ENCODE measurements at places on chromosomes 12 and 14.
A peak's percentile ranks its signal among the peaks of the same experiment; 100 is the strongest.

- DNase-seq, result no peak
Measured at GRCh38 chr12:66210840-66211239, 21.8 kb downstream of the IRAK3 start.

DNA sequence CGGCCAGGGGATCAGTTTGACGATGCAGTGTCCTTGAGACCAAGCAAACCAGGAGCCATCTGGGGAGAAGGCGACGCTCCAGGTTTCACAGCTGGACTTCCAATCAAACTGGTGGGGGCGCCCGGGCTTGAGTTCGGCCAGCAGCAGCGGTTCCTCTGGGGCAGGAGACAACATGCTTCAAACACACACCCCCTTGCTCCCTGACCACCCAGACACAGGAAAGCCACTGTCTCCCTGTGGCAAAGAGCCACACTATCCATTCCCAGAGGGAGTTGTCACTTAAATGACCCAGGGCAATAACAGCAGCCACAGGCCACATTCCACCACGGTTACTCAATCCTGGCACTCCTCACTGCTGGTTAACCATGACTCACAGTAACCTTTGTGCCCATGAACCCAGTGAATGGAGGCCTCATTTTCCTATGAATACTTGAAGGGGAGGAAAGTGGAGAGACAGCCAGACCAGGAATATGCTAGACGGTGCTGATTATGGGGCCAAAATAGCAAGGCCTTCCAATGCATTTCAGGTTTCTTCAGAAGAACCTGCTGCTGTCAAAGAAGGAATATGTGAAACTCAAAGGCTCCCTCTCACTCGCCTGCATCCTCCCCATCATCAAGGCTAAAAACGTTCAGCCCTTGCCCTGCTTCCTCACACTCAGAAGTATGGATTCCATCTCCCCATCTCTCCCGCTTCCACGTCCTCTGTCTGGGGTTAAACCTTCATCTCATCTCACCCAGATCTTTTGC is 8.5 kb downstream of the WSB2 start:
- DNase-seq, result no peak

- no peak for DNase-seq
Measured at GRCh38 chr14:51619561-51619960, 32.1 kb upstream of the FRMD6 start.

GRCh38 chr14:106790189-106791036 is 1264.0 kb downstream of the TMEM121 start:
- peak; percentile 71 for DNase-seq

DNA sequence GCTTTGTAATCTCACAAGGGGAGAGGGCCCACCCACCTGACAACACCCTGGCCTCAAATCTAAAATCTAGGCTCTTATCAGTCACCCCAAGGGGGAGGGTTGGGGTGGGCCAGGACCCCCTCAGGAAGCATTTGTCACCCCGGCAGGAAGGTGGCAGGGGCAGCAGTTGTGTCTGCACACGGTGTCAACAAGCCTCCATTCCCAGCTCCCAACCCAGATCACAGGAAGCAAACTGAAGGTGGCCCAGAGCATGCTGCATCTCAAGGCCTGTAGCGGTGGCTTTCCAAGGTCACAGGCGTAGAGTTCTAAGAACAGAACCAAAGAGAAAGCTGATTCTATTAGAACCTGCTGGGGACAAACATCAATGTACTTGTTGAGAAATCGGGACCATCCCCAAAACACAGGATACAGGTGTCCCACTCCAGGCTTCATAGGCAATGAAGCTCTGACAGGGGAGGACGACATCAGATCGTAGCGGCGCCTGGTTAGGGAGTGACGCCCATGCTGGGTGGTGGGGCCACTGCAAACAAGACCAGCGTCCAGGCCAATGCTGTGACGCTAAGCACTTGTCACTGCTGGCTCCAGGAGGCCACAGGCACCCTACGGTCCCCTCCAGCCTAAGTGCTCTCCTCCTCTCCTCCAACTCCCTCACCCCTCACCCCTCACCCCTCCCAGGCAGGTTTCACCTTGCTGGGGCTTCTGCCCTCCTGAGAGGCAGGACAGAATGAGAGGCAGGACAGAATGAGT is 52.9 kb downstream of the CCDC88C start:
- no peak for DNase-seq

DNA sequence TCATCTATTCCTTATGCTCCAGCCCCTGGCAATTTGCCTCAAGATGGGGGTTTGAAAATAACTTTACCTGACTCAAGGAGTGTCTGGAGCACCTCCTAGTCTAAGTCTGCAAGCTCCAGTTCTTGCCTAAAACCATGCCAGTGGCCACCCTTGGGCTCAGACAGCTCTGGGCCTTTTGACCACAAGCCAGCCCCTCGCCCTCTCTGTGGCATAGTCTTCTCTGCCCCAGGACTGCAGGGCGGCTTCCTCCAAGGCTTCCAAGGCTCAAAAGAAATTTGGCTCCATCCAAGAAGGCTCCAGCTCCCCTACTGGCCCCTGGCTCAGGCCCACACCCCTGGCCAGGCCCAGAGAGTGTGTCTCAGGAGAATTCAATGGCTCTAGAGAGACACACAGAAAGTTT is 14.8 kb downstream of the ACVRL1 start:
- DNase-seq, result no peak

- no peak for DNase-seq
Measured at GRCh38 chr14:71758229-71758951, 173.8 kb upstream of the RGS6 start.

- DNase-seq, result no peak
Measured at GRCh38 chr12:104802208-104802607, 155.9 kb downstream of the SLC41A2 start.

DNA sequence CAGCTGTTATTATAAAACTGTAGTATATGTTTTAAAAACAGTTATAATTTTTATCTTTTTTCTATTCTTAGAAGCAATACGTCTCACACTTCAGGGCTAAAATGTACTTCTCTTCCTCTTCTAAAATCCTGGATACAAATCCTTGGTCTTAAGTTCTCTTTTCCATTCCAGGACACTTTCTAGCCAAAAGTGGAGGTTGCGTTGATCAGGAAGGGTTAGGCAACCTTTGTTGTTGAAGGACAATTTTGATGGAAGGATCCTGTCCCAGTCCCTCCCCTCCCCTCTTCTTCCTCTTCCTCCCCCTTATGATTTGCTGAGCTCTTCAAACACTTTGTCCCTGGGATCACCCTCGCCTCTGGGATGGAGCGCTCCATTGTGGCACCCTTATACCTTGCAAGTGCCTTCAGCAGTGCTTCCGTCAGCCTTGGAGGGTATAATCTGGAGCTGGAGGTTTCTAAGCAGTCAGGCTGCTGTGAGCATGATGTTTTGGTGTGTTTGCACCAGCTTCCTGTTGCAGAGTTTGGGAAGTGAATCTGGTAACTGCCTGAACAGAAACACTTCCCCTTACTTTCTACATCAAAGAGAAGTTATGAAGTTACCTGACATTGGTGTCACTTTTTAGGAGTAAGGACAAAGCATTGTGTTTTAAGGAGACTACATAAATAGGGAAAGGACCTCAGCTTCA is 87.4 kb upstream of the SLC38A2 start:
- no peak for DNase-seq

DNA sequence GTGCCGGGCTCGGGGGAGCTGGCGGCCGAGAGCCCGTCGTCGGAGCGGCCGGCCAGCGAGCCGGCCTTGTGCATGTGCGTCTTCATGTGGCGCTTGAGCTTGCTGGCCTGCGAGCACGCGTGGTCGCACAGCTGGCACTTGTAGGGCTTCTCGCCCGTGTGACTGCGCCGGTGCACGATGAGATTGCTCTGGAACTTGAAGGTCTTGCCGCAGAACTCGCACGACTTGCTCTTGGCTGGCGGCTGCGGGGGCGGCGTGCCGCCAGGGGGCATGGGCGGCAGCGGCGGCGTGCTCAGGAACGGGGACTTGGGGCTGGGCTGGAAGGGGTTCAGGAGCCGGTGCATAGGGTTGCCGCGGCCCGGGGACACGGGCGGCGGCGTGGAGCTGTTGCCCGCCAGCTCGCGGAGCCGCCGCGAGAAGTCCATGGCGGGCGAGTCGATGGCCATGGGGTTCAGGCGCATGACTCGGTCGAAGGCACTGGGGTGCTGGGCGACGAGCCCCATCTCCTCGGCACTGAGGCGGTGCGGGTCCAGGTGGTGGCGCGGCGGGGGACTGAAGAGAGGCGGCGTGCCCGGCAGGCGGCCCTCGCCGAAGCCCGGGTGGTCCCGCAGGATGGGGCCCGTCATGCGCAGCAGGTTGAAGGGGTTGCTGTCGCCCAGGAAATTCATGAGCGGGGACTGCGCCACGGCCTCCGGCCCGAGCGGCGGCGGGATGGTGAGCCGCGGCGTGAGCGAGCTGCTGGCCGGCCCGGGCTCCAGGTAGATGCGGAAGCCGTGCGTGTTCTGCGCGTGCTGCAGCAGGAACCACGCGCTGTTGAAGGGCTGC is 96.5 kb downstream of the BCL11B start:
- no peak for DNase-seq

DNA sequence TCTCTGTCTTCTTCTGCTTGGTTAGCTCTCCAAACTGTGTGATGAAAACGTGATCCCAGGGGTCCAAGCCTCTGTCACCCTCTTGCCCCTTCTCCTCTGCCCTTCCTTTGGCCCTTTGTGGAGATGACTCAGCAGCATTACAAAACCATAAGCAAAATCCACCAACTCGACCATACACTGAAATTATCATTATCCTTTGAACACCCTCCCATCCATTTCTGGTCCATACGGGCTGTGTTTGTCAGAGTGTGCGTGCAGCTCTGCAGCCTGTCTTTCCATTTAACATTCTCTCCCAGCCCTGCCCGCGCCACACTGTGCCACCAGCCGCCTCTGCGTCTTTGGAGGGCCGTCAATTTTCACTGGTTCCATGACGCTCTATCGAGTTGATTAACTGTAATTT is 69.2 kb downstream of the SLC25A47 start:
- DNase-seq, result no peak

GRCh38 chr12:107840186-107840585 is 65.7 kb downstream of the ASCL4 start:
- no peak for DNase-seq

- DNase-seq, result peak; percentile 78
Measured at GRCh38 chr14:23094666-23095195, at the start of gene ACIN1. Gene ACIN1, minus strand, starts transcription at chr14:23095136. Its CDS starts 24 bp downstream, at chr14:23095112.

DNA sequence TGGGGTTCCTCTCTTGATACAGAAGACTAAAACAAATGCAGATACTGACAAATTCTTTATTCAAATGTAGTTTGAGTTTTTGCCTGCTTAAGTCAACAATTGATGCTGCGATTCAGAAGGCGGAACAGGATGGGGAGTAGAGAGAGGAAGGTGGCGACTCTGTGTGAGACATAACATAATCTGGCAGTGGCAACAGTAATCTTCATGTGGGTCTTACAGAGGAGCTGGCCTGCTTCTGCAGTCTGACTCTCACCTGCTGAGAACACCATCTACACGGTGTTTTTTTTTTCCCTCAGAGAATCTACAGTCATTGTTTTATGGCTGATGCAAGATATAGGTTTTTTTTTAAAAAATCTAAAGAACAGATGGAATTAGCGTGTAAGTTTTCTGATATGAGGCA is 10.1 kb downstream of the CCDC92 start:
- DNase-seq, result no peak

- no peak for DNase-seq
Measured at GRCh38 chr12:92332552-92332951, 186.9 kb upstream of the BTG1 start.

DNA sequence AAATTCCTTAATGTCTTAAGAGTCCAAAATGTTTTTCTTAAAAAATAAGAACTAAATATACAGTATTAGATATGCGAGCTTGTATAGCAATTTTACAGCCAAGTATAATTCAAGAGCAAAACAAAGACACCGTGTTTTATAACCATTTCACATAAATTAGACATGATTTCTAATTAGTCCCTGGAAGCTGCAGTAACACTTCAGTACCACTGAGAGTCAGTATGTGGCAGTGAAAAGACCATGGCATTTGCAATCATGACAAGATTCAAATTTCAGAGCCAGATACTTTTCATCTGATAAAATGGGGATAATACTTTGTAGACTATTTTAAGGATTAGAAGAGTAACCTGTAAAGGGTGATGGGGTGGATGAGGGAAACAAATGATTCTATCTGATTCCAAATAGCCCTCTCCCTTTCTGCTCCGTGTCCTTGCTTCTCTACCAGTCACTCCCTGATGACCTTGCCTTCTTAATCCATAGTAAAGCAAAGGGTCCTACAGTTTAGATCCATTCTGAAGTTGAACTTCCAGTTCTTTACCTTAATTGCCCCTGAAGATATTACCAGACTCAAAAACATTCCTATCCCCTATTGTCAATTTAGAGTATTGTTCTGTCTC is 145.4 kb upstream of the ABCD2 start:
- DNase-seq, result peak; percentile 36

GRCh38 chr12:110171636-110172035 is 47.5 kb downstream of the IFT81 start:
- DNase-seq, result no peak

DNA sequence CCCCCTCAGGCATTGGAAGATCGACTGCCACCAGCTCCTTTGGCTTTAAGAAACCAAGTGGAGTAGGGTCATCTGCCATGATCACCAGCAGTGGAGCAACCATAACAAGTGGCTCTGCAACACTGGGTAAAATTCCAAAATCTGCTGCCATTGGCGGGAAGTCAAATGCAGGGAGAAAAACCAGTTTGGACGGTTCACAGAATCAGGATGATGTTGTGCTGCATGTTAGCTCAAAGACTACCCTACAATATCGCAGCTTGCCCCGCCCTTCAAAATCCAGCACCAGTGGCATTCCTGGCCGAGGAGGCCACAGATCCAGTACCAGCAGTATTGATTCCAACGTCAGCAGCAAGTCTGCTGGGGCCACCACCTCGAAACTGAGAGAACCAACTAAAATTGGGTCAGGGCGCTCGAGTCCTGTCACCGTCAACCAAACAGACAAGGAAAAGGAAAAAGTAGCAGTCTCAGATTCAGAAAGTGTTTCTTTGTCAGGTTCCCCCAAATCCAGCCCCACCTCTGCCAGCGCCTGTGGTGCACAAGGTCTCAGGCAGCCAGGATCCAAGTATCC is 288.7 kb downstream of the NAV3 start:
- no peak for DNase-seq

DNA sequence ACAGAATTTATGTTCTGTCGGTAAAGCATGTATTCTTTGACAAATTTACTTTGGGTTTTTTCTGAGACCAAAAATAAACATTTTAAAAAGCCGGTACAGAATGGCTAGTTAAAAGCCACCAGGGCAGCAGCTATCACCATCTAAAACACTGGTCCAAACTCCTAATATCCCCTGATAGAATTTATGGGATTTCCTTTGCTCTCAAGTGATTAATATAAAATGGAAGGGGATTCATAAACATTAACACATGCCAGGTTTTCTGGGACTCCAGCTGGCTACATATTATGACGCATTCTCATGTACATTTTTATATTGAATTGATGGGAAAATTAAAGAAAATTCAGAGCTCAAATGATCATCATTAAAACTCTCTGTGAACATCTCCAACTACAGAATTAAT is 640.8 kb downstream of the C12orf50 start:
- no peak for DNase-seq

DNA sequence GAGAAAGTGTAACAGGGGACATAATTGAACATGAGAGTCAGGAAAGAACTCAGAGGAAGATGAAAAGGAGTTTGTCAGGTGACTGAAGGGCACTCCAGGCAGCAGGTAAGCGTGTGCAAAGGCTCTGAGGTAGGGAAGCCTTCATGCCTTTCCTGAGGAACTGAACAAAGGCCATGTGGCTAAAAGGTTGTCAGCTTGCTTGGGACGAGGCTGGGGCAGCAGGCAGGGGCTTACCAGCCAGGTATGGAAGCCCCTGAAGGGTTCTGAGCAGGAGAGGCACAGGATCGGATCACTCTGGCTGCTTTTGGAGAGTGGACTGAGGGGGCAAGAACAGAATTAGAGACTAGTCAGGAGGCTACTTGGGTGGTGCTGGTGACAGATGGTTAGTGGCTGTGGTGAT is 5.2 kb downstream of the LPCAT3 start:
- no peak for DNase-seq

GRCh38 chr12:116547955-116548501 is 11.2 kb upstream of the MAP1LC3B2 start:
- peak; percentile 64 for DNase-seq

GRCh38 chr12:88266806-88267360 is 124.8 kb downstream of the TMTC3 start:
- DNase-seq, result no peak

Data from GM20000 (cell line).